ENCODE measurements at places on chromosomes 12 and 14.

GRCh38 chr14:39827901-39828655 lies 395.8 kb upstream of the FBXO33 start:
- no peak for DNase-seq

DNA sequence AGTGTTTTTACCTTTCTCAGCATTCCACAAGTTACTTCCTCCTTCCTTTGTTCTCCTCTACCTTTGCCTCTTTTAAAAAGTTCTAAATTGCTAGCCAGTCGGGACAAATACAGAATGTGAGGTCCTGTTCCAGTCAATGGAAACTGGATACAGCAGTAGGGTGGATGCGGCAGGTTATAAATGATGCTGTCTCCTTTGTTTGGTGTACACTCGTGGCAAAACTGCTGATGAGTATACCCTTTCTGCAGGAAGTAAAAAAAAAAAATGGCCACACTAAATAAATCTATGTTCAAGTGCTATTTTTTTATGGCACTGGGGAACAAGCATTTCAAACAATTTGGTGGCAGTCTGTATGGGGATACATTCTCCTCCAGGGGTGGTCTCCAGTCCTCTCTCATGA lies 27.5 kb downstream of the KLRK1 start:
- no peak for DNase-seq

GRCh38 chr12:85155791-85156190 lies 119.6 kb downstream of the LRRIQ1 start:
- DNase-seq: no peak

- DNase-seq: no peak
These were observed 596.8 kb downstream of the SOX5 start for GRCh38 chr12:23352670-23353069.

GRCh38 chr12:62642486-62642885 lies 175.9 kb downstream of the MON2 start:
- no peak for DNase-seq

DNA sequence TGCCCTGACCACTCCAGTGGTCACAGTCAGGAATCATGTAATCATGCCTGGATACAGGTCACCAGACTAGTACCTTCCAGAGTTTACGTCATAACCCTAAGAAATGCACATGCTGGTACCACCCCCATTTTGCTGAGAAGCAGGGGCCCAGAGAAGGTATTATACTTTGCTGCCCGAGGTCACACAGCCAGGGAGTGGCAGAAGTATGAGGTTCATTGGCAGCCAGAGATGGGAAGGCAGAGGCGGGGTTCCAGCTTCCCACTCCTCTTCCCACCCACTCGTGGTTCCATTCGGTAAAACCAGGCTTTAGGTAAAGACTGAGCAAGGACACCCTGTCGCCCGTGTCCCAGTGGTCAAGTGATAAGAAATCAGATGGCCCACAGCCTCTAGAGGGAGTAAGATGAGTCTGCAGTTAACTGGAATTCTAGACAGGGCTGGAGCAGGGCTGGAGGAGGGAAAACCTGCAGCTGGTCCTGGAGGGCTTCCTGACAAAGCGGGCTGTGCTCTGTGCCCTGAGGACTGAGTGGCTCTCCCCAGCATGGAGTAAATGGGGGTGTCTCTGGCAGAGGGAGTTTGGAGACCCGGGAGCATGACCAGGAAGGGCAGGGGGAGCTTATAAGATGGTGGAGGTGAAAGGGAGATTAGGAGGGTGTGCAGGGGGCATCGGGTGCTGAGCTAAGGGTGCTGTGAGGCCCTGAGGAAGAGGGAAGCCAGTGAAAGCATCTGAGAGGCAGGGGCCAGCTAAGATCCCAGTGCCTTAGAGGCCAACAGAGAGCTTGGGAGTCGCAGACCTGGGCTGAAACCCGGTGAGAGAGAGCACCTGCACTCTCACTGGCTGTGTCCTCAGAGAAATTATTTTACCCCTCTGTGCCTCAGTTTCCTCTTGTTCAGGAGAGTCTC lies 5.7 kb downstream of the FAM222A start:
- DNase-seq: no peak

- no peak for DNase-seq
These were observed 125.5 kb downstream of the SPTSSA start for GRCh38 chr14:34336501-34336900.
